ENCODE measurements at places on chromosomes 1 and 21.

DNA sequence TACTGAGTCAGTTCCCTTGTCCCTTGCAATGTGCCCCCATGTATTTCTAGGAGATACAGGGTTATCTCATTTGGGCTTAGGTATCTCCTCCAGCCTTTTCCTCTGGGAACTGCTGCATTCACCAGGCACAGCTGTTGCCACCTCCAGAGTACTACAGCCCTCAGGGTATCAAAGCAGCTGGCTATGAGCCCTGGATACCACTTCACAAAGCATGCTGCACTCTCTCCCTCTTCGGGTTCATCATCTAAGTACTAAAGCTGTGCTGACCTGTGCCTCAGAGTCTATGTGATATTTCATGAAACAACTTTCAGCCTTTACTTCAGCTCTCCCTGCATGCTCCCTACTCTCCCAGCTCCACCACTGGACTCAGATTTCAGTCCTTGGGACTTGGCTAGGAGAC is 62.3 kb downstream of the CCDC185 start:
- no peak for DNase-seq

DNA sequence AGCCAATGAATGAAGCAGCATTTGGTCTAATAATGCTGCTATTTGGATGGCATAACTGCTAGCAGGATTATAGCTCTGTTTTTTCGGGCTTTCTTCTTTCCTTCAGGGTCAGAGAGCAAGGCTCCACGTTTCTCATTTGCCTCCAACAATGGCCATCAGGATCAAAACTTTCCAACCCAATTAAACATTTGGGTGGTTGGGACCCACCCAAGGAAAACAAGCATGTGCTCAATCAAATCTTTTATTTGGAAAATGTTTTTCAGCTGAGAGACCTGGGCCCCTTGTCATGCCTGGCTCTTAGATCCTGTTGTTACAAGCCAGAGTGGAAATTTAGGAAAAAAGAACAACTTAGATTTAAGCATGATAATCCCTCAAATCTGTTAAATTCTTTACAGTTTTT is 373.1 kb upstream of the USP24 start:
- no peak for DNase-seq

DNA sequence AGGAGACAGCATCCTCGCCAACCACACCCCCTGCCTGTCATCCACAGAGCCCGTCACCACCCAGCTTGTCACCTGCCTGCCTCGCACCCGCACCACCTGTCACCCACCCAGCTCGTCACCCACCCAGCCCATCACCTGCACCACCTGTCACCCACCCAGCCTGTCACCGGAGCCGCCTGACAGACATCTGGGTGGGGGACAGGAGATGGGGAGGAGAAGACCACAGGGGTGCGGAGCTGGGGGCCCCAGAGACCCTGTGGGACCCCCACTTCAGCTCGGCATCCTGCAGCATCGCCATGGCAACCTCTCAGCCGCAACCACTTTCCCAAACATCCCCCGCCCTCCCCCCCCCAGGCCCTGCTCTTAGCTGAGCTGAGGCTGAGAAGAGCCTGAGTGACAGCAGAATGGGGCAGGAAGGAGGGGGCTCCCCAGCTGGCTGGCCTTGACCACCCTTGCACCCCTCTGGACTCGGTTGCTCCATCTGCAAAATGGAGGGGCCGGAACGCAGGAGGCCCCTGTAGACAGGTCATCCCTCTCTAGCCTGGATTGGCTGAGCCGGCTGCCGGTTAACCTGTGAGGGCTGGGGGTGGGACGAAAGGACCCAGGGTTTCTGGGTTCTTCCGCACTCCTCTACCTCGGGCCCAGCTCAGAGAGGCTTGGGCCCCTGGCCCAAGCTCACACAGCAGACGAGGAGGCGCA is 11.6 kb downstream of the AHDC1 start:
- DNase-seq = no peak

- no peak for DNase-seq
These were observed 84.2 kb downstream of the PTGER3 start for GRCh38 chr1:70963374-70963773.

GRCh38 chr21:44332383-44332782 is 6.8 kb downstream of the CFAP410 start:
- no peak for DNase-seq

GRCh38 chr1:198171667-198172540 is 15.1 kb downstream of the NEK7 start:
- DNase-seq = no peak

DNA sequence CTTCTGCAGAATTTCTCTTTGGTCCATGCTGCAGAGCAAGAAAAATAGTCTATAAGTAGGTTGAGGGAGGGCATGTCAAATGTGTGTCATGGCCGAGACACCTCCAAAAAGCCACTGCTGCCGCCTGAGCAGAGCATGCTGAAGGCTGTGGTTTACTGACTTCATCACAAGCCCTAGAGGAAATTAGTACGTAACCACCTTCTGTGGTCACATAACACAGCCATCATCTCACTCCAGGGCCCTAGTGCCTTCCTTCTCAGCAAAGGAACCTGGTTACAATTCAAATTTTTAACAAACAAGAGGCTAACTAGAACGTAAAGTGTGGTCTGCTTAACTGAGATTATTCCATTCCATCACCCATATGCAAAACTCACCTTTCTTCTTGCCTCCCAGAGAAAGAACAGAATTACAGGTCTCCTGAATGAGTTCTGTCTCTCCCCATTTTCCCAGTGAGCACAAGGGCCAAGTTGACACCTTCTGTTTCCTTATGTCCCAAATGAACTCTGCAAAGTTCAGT is at the start of gene PTPN22:
PTPN22 (minus strand) TSS at position 116 of the 517 bp plus-strand sequence.
- no peak for DNase-seq

GRCh38 chr1:156881663-156882062 is 11.9 kb upstream of the PEAR1 start:
- DNase-seq = no peak

GRCh38 chr1:221998186-221998612 is 256.3 kb upstream of the DUSP10 start:
- no peak for DNase-seq

- no peak for DNase-seq
These were observed 65.8 kb downstream of the HUNK start for GRCh38 chr21:31938330-31939301.

DNA sequence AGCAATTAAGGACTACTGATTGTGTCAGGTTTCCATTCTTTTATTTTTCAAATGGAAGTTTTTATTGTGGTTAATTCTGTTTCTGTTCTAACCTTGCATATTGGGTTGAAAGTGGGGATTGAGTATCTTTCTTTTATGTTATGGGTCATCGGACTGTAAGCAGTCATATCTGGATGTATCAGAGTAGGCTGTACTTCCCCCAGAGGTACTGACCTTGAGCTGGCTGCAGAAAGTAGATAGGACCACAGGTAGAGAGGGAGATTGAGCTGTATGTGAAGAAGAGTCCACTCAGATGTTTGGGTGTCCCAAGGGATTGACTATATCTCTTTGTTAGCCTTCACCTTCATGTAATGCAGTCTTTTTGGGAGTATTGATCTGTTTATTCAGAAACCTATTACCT is 20.5 kb upstream of the ALG14 start:
- no peak for DNase-seq

- DNase-seq = no peak
These were observed 58.7 kb downstream of the NENF start for GRCh38 chr1:212491454-212491853.

- no peak for DNase-seq
These were observed 724.0 kb downstream of the LTN1 start for GRCh38 chr21:28268685-28269084.

GRCh38 chr21:32206631-32207405 is 72.0 kb downstream of the MIS18A start:
- no peak for DNase-seq

- no peak for DNase-seq
These were observed 96.9 kb downstream of the RGL1 start for GRCh38 chr1:183901748-183902330.

DNA sequence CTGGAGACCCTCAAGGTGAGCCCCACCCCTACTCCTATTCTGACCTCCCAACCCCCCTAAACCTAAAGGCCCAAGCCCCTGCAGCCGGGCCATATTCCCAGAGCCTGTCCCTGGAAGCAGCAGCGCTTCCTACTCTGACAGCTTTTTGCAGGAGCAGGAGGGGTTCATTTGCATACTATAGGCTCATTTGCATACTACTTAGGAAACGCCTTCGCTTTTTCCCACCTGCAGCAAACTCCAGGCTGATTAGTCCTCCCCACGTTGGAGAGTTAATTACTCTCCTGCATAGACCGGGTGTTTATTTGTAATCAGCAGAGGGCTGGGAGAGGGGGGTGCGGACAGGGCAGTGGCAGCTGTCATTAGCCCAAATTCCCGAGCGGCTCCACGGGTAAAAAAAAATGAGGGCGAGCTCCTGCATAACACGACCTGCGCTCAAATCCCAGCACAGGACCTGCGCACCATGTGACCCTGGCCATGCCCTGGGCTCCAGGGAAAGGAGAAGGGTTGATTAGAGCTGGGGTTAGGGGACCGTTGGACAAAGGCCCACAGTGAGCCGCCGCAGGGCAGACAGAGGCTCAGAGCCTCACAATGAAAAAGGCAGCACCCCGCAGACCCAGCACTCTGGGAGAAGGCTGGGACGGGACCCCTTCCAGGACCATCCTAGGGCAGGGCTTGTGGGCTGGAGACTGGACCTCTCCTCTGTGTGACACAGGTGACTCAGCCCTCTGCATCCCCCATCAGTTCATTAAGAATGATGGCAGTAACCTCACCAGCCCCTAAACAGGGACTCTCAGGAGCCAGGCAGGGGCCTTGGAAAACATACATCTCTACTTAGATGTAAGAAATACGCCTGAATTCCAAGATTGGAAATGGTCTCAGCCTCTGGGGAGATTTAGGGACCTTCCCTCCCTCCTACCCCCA is 9.9 kb upstream of the C1QA start:
- no peak for DNase-seq

DNA sequence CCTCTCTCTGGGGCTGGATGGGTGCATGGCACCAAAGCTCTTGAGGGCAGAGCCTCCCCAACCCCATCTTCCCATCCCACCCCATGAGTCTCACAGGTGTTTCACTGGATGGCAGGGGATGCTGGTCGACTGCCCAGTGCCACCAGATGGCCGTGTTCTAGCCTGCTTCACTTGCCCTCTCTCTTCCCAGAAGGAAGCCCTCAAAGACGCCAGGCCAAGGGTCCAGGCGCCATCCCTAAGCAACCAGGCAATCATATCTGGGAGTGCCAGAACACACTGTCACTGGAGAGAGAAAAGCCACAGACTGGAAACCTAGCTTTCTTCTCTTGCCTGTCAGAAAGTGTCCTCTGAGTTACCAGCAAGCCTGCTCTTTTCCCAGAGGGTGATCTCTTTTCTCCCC is 26.7 kb downstream of the PIGM start:
- DNase-seq = no peak

GRCh38 chr1:60573726-60574409 is 500.3 kb upstream of the C1orf87 start:
- no peak for DNase-seq

DNA sequence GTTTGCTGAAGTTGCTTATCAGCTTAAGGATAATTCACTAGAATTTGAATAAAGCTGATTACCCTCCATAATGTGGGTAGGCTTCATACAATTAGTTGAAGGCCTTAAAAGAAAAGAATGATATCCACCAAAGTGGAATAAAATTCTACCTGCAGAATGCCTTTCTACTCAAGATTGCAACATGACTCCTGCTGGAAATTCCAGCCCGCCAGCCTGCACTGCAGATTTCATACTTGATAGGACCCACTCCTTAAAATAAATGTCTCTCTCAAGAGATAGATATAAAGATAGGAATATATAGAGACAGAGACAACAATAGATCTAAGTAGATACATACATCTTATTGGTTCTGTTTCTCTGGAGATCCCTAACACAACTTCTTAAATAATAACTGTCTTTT is 23.7 kb upstream of the INSL5 start:
- no peak for DNase-seq

- no peak for DNase-seq
These were observed 64.9 kb downstream of the PRKACB start for GRCh38 chr1:84208935-84209334.

- DNase-seq = no peak
These were observed 152.5 kb downstream of the TIAM1 start for GRCh38 chr21:31191553-31191952.

DNA sequence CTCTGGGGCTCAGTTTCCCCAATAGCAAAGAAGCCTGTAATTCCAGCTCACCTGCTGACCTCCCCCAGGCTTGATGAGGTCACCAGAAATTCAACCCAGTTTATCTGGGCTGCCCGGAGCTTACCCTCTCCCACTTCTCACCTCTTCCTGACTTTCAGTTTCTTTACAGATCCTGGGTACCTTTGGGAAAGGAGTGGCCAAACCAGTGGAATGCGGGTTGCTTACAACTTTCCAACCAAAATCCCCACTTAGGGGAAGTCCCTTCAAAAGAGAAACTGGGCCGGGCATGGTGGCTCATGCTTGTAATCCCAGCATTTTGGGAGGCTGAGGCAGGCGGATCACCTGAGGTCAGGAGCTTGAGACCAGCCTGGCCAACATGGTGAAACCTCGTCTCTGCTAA is 5.9 kb upstream of the MARCKSL1 start:
- DNase-seq = no peak

DNA sequence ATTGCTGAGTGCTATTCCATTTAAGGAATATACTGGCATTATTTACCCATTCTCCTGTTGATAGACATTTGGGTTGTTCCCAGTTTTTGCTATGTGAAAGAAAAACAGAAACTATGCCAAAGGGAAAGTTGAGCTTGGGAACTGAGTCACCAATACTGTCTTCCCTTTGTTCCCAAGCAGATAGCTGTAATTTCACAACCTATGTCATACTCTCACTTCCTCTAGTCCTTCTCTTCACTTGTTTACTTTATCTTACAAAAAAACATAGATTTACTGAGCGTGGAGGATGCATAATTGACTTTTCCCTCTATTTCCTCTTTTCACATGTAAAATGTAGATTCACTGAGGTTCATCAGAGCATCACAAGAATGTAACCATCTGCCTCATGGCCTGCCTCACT is 32.4 kb upstream of the PGBD5 start:
- no peak for DNase-seq

DNA sequence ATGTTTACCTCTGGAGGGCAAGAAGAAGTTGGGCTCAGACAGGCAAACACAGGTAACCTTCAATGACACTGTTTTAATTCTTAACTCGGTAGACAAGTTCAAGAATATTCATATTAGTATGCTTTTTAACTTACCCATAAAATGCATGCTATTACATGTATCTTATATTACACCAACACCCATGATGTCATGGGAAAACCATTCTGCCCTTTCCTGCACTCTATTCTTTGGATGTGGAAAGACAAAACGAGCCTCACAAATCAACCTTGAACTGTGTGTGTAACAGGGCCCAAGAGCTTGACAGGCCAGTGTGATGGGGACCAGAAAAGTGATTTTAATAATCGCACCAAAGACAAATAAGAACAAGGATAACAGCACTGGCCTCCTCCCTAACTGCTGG is 22.6 kb upstream of the RAP1GAP start:
- DNase-seq = no peak
